Right atrium auricular region (tissue), 2 donors: ENCODE measurements at places on chromosomes 6 and 20.
A peak's percentile ranks its signal among the peaks of the same experiment; 100 is the strongest.

DNA sequence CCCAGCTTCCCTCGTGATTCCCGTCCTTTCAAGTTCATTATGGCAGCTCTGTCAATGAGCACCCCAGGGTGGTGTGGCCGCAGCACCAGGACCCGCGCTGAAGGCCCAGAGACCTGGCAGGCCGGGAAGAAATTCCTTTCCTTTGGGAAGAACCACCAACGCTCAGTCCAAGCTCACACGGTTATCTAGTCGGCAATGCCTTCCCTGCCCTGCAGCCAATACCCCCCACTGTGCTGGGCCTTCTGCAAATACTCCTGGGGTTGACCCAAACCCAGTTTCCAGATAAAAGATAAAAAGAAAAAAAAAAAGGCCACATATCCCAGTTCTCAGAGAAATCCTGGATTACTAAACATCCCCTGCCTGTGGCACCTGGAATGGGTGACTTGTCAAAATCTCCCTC, 28.7 kb downstream of the PXDC1 start:
- DNase-seq, result no peak

- DNase-seq, result no peak
Measured at GRCh38 chr6:84227044-84227433, 404 bp downstream of the CEP162 start.

GRCh38 chr6:53373638-53374037, 24.9 kb upstream of the ELOVL5 start:
- no peak for DNase-seq

DNA sequence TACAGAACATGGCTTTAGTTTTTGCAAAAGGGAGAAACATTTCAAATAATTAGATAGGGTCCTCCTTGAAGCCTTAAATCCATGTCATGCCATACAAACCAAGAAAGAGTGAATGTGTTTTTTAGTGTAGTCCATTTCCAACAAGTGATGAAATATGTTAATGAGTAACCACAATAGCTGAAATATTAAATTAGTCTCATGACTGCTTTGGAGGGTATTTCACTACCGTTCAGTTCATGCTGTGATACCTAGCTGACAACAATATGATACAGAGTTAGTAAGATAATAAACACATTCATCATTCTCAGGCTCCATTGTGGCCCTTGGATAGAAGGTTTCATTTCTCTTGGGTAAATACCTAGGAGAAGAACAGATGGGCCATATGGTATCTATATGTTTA, 5.8 kb upstream of the ID4 start:
- DNase-seq, result no peak

DNA sequence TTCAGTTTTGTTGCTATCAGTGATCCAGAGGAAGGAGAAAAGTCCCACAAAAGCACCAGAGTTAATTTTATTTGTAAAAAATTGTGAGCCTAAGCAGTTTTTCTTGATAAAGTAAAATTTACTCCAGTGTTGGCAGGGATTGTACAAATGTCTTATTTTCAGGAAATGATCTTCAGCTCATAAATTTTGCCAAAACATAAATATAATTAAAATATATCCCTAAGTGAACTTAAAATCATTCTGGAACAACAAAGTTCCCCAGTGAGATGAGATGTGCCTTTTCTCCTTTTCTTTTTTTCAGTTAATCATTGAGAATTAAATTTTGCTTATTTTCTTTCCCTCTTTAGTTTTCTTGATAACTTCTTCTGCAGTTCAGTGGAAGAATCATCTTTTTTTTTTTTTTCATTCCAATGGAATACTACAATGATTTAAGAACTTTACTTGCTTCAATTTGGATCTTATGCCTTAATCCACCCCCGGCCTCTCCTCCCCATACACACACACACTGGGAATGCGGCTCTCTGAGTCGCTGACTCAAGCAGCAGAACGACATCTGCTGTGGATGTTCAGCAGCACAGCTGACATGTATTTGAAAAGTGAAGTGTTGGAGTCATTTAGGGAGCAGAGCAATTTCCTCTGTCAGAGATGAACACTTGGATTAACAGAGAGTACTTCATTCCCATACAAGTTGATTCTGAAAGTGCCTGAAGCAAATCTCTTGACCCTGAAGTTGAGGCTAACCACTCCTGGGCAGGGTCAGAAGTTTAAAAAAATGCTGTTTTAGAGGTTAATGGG, 27.7 kb upstream of the LAMA4 start:
- DNase-seq, result peak; percentile 76

DNA sequence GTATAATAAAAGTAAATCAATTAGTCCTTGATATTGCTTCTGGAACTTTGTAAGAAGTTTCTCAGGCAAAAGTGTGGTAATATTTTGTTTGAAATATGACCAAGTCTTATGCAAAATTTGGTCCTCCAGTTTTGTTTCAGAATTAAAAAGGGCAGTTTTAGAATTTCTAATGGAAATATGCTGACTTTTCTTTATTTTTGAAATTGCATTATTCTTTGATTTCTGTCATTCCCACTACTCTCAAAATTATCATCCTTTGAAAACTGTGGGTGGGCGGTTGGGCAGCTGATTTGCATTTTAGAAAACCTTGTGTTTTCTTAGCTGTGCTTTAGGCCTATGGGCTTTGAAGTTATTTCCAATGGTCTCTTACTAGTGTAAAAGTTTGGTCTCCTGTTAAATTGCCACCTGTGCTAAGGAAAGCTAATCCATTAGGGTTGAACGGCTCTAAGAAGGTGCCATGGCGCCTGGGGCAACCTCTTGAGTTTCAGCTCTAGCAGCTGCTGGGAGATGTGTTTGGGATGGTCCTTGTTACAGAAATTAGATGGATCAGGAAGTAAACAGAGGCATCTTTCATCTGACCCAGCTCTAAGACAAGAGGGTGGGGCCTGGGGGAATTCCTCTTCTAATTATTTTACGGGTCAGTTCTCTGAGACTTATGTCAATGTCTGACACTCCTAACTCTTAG, 880.8 kb upstream of the SLC35B3 start:
- no peak for DNase-seq

- no peak for DNase-seq
Measured at GRCh38 chr6:162736961-162737360, 9.2 kb downstream of the PACRG start.

- DNase-seq, result no peak
Measured at GRCh38 chr6:3026791-3027626, 27.3 kb downstream of the NQO2 start.

- DNase-seq, result no peak
Measured at GRCh38 chr20:16898433-16898832, 150.3 kb downstream of the OTOR start.

GRCh38 chr20:57361517-57361916, 10.5 kb downstream of the RAE1 start:
- DNase-seq, result no peak

DNA sequence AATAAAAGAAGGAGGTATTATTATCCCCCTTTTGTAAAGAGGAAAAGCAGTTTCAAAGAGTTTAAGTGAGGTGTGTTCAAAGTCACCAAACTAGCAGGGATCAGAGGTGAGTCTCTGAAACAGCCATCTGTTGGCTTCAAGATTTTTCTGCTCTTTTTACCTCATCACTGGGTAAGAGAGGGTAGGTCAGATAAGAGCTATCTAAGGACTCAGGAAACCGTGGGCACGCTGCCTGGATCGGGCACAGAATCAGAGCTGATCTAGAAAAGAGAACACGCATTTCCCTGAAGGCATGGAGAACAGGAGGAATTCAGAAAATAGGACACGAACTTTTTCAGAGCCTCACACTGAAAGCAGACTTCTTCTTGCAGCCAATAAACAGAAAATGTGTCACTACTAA, 65.8 kb upstream of the LY86 start:
- no peak for DNase-seq

- no peak for DNase-seq
Measured at GRCh38 chr6:35173427-35174087, 32.4 kb upstream of the TCP11 start.

DNA sequence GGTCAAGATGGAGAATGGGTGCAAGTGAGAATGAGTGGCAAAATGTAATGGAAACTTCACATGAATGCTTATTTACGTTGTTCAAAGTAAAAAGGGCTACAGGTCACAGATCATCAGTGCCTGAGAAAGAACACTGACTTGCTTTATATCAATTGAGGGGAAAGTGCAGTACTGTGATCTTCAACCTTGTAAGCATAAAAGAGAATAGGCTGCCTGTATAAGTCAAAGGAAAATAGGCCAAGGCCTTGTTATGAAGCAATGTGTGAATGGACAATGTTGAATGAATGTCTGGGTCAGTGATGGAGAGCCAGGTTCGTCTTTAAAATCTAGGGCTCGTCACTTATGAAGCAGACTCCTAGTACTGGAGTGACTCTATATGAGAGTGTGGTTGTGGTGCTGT, 158.6 kb upstream of the NT5E start:
- DNase-seq, result no peak

- DNase-seq, result no peak
Measured at GRCh38 chr6:142746524-142746923, 198.5 kb downstream of the HIVEP2 start.

DNA sequence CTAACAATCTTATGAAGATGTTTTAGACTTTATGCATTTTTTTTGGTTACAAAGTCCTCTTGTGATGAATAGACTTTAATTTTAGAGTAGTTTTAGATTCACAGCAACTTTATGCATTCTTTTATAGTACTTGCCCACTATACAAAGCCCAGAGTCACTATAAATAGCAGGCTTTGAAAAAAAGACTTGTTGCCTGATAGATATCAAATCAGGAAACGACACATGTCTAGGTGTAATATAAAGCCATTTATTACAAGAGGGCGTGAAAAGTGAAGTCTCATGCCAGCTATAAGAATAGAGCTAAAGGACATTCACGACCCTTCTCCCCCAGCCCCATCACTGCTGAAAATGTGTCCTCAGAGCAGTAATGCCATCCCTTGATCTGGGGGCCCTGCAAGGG, 78.0 kb upstream of the MRPS10 start:
- no peak for DNase-seq

DNA sequence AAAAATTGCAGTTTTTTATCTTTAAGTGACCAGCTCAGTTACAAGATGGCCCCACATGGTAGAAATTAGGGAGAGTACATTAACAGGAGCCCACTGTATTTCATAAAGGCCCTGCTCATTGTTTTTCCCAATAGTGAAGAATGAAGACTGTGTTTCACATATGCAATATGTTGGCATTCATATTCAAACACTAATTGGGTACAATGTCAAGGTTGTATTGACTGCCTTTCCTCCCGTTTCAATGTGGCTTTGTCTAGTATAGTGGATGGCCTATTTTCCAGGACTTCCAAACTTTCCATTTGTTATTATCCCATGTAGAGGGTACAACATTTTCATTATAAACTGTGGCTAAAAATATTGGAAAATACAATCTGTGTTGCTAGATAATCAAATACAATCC, 51.3 kb downstream of the HDDC2 start:
- no peak for DNase-seq

GRCh38 chr6:27893836-27894807, 18.1 kb downstream of the OR2B2 start:
- DNase-seq, result peak; percentile 92

GRCh38 chr6:167565388-167565787, 240.5 kb downstream of the TTLL2 start:
- no peak for DNase-seq

DNA sequence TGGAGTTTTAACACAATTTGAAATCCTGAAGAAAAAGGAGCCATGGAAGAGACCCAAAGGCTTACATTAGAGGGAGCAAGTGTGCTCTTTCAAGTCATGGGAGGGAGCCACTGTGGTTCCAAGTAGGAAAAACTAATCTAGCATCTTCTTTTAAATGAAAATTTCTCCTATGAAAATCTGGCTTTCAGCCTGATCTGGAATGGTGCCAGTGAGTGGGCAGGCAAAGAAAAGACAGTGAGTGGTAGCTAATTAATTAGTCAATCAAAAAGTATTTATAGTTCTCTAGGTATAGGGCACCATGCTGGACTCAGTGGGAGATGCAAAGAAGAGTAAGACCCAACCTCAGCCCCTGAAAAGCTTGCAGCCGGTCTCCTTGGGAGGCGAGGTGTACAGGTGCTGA, 21.9 kb downstream of the CAP2 start:
- DNase-seq, result no peak

- DNase-seq, result no peak
Measured at GRCh38 chr6:132843316-132844035, 29.1 kb downstream of the RPS12 start.

DNA sequence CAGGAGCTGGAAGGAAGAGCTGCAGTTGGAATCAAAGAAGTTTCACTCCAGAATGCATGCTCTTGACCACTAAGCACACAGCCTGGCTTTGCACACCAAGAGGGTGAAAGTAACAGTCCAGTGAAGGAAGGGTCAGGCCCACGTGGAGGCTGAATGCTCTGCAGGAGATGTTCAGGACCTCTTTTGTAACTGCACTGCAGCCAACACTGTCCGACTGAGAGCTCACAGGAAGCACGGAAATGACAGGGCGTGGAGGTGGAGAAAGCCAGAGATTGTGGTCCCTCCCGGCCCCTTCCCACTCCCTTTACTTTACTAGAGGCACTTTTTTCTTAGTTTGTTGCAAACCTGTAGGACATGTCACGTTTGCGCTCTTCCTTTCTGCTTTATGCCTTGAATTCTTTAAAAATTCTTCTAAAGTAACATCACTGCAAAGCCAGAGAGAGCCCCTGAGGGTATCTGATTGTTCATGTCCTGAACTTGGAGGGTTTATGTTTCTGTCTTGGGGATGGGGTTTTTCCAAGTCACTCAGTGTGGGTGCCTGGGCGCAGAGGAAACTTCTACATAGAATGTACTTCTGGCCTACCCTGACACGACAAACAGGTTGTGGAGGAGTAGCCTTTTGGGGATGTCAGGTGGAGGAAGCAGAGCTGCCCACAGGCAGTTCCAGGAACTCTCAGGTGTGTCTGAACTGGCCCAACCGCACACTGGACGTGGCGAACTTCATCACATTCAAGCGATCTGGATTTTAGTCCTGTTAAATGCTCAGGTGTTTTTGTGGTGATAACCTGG, 40.9 kb downstream of the JAG1 start:
- DNase-seq, result no peak

GRCh38 chr6:167588920-167589614, 237.6 kb upstream of the AFDN start:
- DNase-seq, result peak; percentile 52

DNA sequence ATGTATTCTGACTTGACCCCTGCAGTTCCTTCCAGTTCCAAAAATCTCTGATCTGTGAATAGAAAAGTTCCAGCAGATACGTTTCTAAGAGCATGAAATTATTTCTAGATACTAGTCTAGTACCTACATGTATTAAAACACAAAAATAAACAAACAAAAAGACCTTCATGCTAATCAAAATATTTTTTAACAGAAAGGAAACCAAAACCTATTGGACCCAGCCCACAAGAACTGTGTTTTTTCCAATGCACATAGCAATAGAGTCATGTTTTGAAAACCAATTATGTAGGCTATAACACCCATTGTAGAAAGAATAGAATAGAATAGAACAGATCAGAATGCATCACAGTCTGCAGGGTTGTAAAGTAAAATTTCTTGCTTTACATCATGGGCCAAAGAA, 158.6 kb upstream of the TNFAIP3 start:
- no peak for DNase-seq

GRCh38 chr6:5411414-5411813, 150.1 kb downstream of the FARS2 start:
- no peak for DNase-seq

GRCh38 chr6:111603685-111604084, 2.0 kb downstream of the TRAF3IP2 start:
- DNase-seq, result no peak

GRCh38 chr20:50679753-50680104, 11.6 kb downstream of the RIPOR3 start:
- no peak for DNase-seq
